Activated CD4-positive, alpha-beta T cell treated with anti-CD3 and anti-CD28 coated beads, Interleukin-2, amount 50 U/mL, for 24 hours (primary cell): ENCODE measurements at places on chromosomes 2 and 18.

GRCh38 chr2:5175231-5175630 lies 517.0 kb upstream of the SOX11 start:
- no peak for DNase-seq

GRCh38 chr18:12895626-12896025 lies 11.6 kb upstream of the PTPN2 start:
- no peak for DNase-seq

- DNase-seq, result no peak
These were observed 12.3 kb downstream of the TOGARAM2 start for GRCh38 chr2:28993206-28993960.

GRCh38 chr18:43547456-43547855 lies 270.2 kb upstream of the SYT4 start:
- DNase-seq, result no peak

DNA sequence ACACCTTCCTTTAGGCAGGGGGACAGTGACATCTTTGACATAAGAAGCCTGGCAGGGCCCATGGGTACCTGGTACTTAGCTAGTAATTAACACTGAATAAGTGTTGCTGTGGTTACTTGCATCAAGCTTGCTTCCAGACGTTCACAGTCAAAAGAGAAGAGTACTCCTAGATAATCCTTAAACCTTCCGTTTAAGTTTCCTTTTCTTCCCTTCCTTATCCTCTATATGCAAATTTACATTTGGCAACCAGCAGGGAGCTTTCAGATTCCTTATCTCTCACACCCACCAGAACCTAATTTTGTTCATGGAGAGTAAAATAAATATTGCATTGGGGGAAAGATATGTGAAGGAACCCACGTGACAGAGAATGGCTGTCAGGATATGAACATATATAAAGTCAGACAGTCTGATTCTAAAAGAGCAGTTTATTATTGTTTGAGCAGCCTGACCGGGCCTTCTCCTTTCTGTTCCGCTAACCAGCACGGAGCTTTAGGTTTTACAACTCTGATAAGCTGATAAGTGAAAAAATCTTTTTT lies 7.8 kb upstream of the RAB31 start:
- no peak for DNase-seq

DNA sequence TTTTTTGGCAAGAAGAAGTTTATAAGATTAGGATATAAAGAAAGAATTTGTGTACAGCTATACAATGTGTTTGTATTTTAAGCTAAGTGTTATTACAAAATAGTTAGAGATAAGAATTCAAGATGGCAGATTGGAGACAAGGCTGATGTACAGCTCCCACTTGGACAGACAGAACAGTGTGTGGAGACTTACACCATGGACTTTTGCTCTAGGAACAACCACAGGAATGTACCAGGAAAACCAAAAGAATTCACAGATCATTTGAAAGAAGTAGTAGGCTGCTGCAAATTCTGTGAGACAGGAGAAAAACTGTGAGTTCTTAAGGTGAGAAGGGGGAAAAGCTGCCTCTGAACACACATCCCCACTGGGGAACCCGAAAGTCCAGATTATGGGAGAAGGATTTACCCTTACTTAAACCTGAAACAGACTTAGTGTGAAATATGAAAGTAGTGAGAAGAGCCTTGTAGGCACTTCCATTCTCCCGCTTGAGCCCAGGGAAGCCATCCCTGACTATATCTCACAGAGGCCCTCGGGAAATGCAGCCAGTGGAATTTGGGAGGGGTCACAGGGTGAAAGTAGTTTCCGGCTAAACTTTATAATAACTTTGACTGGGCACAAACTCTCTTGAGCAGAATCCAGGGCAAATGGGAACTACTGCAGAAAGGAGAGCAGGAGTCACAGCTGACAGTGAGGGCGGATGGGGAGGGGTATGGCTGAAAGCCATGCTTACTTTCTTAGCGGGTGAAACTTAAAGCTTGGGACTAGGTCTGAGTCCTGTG lies 11.6 kb upstream of the RPRD1A start:
- no peak for DNase-seq

DNA sequence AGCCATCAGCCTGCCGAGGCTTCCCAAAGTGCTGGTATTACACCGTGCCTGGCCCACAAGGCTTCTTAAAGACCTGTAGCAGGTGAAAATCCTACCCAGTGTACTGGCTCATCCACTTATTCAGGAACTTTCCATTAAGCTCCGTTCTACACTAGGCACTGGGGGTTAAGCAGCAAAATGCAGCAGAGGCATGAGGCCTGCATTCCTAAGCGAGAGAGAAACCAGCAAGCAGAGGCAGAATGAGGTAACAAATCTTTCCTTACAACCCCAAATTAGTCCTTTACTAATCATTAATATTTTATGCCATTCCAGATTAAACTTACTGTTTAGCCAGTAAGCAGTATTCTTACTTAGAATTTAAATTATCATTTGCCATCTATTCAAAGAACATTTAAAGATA lies 32.8 kb downstream of the UXS1 start:
- no peak for DNase-seq

DNA sequence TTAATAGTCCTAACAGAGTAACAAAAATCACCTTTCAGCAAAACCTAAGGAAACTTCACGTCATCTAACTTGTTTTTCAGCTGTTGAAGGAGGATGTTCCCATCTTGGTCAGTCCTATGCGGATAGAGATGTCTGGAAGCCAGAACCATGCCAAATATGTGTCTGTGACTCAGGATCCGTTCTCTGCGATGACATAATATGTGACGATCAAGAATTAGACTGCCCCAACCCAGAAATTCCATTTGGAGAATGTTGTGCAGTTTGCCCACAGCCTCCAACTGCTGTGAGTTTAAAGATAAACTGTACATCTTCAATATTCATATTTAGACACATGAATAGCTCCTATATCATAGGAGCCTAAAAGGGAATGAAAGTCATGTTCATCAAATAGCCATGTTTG lies 10.5 kb downstream of the COL3A1 start:
- DNase-seq, result no peak

DNA sequence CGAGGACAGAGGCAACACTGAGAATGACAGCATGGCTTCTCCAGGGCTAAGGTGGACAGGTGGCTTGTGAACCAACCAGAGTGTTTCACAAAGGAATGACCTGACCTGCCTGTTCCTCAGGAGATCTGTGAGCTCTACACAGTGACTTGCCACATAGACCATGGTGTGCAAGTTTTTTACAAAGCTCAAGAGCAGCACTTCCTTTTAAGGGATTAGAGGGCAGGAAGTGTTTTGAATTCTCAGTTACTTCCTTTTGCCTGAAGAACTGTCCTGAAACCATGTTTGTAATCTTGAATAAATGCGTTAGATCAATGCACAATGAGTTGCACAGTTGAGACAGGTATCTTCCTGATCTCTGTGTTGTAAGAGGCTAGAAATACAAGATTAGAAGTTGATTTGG lies 421.9 kb downstream of the THSD7B start:
- DNase-seq, result no peak

DNA sequence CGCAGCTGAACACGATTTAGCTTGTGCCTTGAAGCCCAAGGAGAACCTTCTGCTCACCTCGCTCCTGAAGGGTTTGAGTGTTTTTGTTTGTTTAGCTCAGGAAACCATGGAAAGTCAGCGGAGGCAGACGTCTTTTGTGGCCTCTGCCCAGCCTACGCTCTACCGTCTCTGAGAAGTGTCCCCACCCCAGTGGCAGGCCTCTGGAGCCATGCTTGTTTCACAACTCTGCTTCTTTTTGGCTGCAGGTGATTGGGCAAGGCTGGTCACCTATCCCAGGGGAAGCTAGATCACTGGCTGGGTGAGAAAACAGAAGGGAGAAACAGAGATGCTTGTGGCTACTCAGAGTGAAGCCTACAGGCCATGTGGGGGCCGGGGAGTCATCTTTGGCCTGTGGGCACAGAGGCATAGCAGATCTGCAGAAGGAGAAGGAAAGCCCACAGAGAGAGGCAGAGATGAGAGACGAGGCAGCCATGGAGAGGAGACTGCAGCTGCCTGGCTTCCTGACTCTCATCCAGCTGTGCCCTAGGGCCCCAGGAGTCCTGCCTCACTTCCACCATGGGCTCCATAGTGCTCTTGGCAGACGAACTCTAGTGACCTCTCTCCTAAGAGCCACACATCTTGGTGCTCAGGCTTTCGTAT lies 50.1 kb downstream of the CIB4 start:
- DNase-seq, result no peak

DNA sequence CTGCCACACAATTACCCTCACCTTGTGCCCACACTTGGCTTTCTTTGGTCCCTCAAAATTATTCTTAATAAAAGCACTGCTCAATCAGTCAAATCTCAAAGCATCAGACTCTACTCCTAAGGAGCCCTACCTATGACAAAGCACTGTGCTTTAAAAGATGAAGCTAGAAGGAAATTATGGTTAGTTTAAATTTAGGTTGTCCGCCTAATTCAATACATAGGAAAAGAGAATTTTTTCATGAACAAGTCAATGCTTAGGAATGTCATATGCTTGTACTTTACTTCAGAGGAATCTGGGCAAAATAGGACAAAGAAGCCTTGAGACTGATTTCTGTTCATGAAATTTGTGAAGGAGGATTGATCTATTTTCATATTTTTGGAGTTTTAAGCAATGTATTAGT lies 726.4 kb upstream of the CDH2 start:
- no peak for DNase-seq

DNA sequence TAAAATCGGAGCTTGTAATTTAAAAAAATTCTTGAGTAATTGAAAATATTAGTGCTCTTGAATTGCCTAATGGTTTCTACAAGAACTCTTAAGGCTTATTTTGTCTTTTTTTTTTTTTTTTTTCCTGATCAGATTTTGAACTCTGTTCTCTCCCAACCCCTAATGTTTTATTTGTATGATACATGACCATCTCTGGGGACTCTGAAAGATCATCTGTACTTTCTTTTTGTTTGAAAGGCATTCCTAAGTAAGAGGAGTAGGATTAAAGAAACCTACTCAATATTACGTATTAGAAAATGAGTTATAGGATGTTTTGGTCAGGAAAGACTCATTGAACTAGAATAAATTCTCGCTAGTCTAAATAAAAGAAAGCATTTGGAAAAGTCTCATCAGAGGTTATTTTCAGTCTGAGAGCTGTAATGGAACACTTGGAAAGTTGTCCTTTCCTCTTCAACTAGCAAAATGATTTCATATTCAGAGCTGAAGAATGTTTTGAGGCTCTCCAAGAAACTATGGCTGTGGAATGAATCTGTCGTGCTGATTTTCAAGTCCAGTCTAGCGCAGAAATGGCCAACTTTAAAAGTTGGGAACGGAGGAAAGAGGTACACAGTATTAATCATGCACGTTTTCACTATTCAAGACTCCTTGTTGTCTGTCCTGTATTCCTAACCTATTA lies 182.7 kb downstream of the PRPF40A start:
- no peak for DNase-seq
